CD4-positive, alpha-beta T cell treated with Interferon alpha-2 for 1 hour (primary cell): ENCODE measurements at places on chromosomes 2 and 18.

DNA sequence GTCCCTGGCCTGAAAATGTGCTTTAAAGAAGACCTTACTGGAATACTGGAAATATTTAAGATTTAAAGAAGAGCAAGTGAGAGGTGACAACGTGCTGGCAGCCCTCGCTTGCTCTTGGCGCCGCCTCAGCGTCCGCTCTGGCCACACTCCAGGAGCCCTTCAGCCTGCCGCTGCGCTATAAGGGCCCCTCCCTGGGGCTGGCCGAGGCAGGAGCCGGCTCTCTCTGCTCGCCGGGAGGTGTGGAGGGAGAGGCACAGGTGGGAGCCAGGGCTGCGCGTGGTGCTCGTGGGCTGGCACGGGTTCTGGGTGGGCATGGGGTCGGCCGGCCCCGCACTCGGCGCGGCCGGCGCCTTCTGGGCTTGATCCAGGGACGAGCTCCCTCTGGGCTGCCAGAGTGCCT, 2.9 kb upstream of the COQ10B start:
- DNase-seq = no peak

- no peak for DNase-seq
These were observed 145.6 kb downstream of the METTL4 start for GRCh38 chr18:2425426-2426317.

DNA sequence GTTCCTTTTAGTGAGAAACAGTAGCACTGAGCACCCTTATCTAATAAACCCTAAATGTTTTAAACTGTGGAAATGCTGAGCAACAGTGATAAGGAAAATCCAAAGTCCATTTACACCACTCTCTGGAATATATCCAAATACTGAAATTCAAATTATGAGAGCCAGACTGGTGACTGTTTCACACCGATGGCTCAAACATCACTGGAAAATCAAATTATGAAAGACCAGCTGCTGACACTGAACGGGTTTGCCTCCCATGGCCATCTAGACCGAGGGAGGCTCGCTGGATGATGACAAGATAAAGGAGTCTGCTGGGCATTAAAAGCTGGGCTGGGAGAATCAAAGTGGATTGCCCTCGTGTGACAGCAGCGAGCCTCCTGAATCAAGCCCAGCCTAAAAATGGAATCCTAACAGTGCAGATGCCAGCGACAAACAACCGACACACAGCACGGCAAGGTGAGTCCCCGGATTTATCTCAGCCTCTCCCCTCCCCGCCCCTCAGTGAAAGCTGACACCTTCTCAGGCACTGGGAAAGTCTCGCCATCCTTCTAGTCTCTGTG, 30.3 kb downstream of the SERPINE2 start:
- no peak for DNase-seq

DNA sequence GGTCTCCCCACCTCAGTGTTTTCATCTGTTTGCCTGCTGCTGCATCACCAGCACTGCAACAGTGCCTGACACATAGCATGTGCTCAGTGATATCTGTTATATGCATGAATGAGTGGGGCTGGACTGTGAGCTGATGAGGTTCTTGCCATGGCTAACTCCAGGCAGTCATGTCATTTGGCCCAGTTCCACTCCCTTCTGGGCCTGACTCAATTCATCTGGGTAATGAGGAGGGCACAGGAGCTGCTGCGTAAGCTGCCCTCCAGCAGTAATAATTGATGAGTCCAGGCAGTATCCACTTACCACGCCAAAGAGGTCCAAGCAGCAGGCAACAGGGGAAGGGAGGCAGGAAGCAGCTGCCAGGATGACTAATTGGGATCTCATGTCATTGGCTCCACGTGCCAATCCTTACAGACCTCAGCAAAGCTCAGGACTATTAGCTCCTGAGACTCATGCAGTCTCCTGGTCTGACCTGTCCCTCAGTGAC, 34.1 kb upstream of the MAT2A start:
- DNase-seq = no peak

DNA sequence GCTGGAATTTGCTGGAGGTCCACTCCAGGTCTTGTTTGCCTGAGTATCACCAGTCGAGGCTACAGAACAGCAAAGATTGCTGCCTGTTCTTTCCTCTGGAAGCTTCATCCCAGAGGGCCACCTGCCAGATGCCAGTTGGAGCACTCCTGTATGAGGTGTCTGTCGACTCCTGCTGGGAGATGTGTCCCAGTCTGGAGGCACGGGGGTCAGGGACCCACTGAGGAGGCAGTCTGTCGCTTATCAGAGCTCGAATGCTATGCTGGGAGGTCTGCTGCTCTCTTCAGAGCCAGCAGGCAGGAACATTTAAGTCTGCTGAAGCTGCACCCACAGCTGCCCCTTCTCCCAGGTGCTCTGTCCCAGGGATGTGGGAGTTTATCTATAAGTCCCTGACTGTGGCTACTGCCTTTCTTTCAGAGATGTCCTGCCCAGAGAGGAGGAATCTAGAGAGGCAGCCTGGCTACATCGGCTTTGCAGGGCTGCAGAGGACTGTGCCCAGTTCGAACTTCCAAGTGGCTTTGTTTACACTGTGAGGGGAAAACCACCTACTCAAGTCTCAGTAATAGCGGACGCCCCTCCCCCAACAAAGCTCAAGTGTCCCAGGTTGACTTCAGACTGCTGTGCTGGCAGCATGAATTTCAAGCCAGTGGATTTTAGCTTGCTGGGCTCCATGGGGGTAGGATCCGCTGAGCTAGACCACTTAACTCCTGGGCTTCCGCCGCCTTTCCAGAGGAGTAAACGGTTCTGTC, 301.1 kb downstream of the ERBB4 start:
- DNase-seq = no peak

- DNase-seq = no peak
These were observed 20.7 kb upstream of the COPS8 start for GRCh38 chr2:237065071-237065377.

GRCh38 chr2:2000724-2001061, 256.4 kb upstream of the PXDN start:
- no peak for DNase-seq

GRCh38 chr2:54054271-54054670, 61.1 kb upstream of the ACYP2 start:
- DNase-seq = peak; percentile 2

DNA sequence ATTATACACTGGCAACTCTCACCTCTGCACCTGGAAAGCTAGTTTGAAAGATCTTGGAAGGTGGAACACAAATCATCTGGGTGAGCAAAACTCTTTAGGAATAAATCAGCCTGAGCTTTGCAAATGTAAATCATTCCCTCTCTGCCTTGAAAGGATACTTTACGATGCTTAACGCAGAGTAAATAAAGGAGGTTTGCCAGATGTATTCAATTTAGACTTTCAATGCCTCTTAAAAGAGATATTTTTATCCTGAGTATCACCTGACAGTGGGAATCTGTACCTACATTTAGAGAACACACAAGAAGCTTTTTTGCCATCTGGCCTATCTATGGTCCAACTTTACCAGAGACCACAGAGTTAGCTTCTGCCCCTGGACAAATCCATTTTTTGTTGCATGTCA, 983.2 kb upstream of the CDH2 start:
- DNase-seq = no peak

- no peak for DNase-seq
These were observed 61.1 kb upstream of the IGFBP5 start for GRCh38 chr2:216756435-216756834.

DNA sequence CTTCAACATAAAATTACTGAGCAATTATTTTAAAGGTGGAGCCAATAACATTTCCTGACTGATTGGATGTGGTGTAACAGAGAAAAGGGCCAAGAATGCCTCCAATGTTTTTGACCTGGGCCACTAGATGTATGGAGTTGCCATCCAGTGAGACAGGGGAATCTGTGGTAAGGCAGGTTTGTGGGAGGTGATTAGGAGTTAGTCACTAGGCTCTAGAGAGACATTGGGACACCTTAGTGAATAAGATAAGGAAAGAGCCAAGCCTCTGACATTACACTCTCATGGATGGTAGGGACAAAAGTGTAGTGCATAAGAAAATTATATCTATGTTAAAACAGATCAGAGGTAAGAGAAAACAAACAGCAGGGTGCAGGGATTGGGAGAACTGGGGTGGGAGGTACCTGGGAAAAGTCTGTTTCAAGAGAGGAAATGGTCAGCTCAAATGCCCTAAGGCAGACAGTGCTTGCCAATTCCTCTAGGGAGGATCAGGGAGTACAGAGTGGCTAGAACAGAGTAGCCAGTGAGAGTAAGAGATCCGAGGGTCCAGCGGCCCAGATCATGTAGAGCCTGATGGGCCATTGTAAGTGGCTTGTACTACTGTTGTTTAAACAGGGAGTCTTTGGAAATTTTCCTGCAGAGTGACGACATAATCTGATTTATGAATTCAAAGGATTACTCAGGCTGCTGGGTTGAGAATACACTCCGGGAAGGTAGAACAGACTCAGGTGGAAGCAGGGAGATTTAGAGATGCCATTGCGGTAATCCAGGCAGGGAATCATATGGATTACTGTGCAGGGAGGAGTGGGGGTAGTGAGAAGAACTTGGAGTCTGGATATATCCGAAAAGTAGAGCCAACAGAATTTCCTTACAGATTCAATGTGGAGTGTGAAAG, 45.7 kb upstream of the CUL3 start:
- DNase-seq = no peak

DNA sequence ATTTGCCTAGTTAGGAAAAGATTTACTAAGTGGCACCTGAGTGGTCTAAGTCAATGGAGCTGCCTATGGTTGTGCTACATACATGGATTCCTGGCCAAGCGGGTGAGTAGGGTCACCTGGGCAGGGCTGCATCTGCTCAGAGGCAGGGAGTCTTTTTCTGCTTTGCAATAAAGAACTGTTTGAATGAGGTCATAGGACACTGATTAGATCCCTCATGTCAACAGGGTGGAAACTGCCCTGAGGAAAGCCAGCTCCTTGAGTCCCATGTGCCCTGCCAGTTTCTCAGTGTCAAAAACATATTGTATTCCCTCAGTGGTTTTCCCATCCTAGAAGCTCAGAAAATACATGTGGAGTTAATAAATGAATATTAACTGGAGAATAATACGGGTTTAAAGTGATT, 4.6 kb downstream of the LAMA3 start:
- no peak for DNase-seq
